ENCODE measurements at places on chromosomes 2 and 18.

DNA sequence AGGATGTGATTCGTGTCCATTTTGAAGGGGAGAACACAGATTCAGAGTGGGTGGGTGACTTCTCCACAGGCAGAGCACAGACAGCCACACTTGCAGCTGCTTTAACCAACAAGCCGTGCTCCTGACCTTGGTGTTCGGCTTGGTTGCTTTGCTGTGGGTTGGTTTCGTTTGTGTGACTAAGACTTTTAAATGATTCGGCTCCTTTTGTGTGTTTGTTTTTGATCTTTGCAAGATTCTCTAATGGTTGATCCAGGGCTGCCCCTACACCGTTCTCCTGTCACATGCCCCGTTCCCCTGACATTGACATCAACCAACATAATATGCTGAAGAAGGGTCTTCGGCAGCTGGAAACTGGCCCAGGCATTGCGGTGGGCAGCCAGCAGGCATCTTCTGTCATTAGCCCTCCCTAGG, 95.9 kb upstream of the MBOAT2 start:
- no peak for DNase-seq

DNA sequence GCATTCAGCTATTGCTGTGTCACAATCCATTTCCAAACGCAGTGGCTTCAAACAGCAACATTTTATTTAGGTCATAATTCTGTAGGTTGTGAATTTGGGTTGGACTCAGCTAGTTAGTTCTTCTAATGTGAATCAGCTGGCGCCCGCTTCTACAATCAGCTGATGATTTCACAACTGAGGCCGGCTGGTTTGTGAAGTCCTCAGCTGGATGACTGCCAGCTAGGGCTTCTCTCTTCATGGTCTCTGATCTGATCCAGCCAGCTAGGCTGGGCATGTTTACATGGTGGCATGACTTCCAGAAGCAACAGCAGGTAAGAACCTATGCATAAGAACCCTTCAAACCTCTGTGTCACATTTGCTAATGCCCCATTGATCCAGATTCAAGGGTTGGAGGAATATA, 172.0 kb downstream of the SLC4A10 start:
- no peak for DNase-seq

DNA sequence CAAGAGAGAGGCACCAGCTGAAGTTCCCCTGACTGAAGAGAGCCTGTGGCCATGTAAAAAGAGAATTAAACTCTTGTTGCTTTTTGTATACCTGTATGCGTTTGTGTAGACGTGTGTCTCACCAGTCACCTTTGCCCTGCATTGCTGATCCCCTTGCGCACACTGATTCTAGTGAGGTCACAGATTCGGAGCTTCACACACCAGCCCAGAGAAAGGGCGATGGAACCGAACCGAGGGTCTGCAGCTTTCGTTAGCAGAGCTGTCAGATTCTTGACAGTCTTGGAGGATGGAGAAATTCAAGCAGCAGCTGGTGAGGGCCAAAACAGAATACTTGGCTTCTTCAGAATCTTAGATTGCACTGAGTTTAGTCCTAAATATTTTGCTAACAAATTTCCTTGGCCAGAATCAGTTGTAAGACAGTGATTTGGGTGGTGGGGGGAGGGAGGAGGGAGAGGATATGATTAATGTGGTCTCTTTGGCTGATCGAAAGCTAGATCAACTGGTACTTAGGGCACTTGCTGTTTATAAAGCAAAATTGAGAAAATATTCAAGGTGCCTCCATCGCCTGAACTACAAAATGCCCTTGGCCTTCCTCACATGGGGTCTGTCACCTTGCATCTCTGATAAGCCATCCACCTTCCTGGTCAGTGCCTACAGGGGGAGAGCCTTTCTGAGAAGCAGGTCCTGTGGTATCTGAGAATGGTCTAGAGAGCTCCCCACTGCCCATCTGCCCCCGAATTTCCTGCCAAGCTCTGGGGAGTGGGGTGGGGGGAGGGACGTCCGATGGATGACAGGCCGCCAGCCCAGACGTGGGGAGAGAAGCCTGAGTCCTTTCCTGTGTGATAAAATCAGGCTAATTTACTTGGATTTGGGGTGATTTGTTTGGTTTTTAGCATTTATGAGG, 123.5 kb downstream of the CABLES1 start:
- DNase-seq: no peak

DNA sequence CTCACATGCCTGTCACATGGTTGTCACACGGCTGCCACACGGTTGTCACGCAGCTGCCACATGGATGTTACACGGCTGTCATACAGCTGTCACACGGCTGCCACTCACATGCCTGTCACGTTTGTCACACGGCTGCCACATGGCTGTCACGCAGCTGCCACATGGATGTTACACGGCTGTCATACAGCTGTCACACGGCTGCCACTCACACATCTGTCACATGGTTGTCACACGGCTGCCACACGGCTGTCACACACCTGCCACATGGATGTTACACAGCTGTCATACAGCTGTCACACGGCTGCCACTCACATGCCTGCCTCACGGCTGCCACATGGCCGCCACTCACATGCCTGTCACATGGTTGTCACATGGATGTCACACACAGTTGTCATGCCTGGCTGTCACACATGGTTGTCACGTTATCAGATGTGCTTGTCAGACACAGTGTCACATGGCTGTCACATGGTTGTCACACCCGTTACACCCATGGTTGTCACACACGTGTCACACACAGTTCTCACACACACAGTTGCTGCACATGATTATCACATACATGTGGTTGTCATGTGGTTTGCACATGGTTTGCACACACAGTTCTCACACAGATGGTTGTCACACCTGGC, 19.4 kb downstream of the KCNG2 start:
- no peak for DNase-seq

GRCh38 chr18:3402982-3403451, 47.0 kb upstream of the TGIF1 start:
- no peak for DNase-seq

GRCh38 chr18:37710726-37711125, 145.1 kb upstream of the CELF4 start:
- no peak for DNase-seq

DNA sequence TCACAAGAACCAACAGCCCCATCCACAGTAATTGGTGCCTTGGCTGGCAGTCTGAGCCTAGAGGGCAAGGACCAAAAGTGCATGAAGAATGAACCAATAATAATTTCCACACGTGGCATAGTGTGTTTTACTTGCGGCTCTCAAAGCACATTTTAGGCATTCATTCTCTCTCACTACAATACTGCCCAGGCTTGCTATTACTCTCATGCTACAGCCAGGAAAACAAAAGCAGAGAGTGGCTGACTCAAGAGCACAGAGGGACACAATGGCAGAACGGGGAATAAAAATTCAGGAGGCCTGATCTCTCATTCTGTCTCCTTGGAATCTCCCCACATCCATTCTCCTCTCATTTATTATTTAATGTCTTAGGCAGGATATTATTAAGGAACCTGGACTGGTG, 57.0 kb upstream of the NOL4 start:
- no peak for DNase-seq

DNA sequence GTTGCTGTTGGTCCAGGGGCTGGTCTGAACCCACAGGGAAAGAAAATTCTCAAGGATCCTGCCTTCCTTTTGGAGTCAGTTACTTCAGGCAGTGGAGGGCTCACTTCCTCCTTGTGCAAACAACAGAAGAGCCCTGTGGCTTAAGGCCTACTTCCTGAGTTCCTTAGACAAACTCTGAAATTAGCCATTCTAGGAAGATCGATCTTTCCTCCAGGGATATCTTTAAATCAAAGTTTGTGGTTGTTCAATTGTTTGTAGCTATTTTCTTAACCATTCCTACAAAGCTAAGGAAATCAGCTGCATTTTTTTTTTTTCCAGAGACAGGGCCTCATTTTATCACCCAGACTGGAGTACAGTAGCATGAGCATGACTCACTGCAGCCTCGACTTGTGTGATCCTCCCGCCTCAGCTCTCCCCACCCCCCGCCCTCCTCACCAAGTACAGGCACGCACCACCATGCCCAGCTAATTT, 156.0 kb downstream of the TANC1 start:
- no peak for DNase-seq

DNA sequence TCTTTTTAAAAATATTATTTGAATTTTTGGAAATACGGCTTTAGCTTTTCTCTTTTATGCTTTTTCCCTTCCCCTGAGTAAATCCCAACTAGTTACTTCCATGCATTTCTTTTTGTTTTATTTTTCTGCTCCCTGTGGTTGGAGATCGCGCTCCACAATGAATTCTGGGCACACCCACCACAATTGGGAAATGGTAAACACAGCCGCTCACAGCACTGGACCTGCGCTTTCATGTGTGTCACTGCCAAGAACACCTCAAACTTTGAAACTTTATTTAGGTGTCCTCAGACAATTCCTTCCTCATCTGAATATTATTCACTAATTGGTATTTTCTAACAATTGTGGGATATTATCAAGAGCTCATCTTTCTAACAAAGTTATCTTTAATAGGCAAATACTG, 82.8 kb upstream of the TMEM18 start:
- no peak for DNase-seq

GRCh38 chr18:12517142-12517825, 109.6 kb downstream of the PRELID3A start:
- no peak for DNase-seq
